ENCODE measurements at places on chromosomes 4 and X.

DNA sequence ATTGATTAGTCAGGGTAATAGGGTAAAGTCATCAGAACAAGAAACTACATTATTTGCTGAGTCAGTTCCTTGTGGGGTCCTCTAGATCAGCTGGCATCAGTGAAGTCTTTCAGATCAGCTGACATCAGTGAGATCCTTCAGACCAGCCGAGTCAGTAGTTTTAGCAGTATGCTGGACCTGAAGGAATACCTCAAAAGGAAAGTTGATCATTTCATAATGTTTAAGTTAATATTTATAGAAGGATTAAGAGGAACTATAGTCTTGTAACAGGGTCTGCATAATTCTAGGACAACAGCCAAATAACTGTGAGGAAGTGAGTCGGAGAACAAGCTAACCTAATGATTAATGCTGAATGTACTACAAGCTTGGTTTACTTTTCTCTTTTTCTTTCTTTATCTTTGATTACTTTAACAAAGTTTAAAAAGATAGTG lies 958 bp upstream of the UGT2B7 start:
- peak; percentile 76 for DNase-seq

DNA sequence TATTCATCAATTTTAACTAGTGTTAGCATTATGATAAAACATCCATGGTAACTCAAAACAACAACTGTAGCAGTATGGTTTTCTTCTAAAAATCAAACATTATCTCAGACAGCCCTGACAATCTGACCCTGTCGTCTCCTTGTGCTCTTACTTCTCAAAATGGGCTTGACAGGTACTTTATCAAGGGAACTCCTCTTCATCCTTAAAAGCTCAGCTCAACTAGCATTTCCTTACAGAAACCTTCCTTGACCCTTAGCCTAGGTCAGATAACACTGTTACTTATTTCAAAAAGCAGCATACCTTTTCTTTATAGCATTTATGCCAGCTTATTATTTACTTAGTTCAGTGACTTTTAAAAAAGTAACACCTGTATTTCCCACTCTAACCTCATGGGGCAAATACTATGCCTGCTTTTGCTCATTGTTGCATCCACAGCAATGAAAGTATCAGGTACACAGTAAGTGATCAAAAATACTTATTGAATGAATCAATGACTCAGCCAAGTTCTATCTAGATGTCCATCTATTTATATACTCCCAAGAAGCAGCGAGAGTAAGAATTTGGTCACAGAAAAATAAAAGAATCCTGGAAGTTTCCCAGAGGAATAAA lies 41.9 kb downstream of the ADAMTS3 start:
- DNase-seq = no peak

- no peak for DNase-seq
These were observed 636.1 kb downstream of the ARAP2 start for GRCh38 chr4:35608205-35608604.

DNA sequence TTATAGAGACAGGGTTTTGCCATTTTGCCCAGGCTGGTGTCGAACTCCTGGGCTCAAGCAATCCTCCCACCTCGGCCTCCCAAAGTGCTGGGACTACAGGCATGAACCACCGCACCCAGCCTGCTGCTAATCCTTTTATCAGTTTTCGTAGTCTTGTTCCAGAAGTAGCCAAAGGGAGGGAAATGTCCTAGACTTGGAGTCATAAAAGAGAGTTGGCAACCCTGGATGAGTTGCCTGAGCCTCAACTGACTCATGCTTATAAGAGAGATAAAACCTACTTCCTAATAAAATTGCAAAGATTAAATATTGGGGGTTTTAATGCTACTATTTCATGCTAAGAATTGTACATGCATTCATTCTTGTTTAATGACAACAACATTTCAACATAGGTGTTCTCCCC lies 44.3 kb downstream of the CD40LG start:
- no peak for DNase-seq

DNA sequence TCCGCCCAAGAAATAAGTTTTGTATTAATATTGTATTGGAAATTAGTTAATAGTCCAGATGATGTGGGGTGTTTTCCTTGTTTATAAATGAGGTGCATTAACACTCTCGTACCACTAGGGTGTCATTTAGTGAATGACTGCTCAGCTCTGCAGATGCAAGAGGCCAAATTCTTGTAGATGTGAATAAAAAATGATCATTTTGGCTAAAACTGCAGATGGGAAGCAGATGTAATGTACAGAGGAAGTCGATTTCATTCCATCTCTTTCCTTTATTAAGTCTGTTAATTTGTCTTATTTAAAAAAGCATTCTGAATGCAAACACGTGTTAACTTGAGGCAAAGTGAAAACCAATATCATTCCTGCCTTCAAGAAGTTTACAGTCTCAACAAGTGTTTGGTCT lies 108.1 kb downstream of the DHX15 start:
- no peak for DNase-seq

DNA sequence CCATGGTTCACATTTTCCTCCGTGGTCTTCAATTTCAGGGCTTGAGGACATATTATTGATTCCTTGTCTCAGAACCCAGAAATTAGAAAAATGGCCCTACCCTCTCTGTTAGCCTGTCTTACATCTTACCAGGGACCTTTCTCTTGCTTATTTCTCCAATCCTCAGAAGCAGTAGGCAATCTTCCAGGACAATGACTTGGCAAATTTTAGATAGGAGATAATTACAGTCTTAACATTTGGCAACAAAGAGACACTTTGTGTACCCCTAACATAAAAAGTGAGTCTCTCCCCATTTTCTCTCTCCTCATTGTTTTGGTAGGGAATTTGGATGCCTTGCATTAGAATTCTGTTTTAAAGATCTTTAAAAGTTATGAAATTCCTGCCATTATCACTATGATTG lies 778.1 kb upstream of the SLIT2 start:
- no peak for DNase-seq

- DNase-seq = peak; percentile 16
These were observed 41.5 kb downstream of the CD40LG start for GRCh38 chrX:136689436-136689835.

DNA sequence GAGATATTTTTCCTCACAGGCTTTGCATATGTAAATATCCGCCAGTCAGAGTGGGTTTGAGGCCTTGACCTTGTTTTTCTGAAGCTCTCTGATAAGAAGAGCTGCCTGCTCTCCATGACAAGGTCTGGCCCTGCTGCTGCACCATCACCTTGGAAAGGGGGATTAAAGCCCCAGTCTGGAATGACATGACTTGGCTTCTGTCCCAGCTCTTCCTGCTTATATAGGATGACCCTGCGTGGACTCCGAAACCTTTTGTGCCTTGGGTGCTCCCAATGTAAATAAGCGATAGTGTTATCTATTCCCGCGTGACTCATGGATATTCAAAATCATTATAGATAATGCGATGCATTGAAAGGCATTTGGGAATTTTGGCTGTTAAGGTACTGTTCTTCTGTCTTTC lies 139.3 kb downstream of the BMPR1B start:
- no peak for DNase-seq

DNA sequence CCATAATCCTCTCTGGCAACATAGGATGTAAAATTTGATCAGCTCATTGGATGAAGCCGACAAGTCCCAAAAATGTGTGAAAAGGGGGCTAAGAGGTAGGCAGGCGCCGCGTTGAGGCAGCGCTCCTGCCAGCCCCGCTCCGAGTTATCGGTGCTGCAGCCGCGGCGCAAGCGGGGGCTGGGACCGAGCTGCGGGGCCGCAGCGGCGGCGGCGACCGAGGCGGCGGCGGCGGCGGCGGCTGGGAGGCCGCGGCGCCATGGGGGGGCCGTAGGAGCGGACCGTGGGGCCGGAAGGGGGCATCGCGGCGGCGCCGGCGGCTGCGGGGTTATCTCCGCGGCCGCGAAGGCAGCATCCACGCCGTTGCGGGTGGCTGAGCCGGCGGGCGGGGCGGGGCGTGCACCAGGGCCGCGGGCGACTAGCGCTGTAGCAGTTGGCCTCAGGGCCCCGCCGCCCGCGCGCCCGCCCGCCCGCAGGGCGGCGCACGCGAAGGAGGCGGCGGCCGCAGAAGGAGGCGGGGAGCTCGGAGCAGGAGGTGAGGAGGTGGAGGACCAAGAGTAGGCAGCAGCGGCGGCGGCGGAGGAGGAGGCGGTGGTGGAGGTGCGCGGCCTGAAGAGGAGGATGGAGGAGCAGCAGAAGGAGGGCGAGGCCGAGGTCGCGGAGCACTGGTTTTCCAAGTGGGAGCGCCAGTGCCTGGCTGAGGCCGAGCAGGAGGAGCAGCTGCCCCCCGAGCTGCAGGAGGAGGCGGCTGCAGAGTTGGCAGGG lies 126.0 kb upstream of the CXorf66 start:
- no peak for DNase-seq

- no peak for DNase-seq
These were observed 16.0 kb upstream of the ERCC6L start for GRCh38 chrX:72254816-72255215.

GRCh38 chr4:110514889-110515479 lies 39.0 kb downstream of the ENPEP start:
- DNase-seq = no peak

DNA sequence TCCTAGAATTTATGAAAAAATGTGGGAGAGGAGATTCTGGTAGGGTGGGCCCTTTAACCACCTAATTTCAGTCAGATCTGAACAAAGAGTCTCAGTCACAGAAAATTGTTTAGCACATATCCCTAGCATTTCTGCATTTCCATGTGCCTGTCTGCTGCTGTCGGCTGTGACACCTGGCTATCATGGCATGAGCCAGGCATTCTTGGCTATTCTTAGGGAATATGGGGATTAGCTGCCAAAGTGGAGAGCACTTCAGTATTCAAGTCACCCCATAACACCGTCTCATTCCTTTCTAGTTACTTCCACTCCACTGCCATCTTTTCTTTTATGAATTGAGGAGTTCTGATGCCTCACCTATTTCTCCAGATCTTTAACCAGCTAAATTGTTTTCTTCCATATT lies 211.5 kb downstream of the FRAS1 start:
- DNase-seq = no peak

DNA sequence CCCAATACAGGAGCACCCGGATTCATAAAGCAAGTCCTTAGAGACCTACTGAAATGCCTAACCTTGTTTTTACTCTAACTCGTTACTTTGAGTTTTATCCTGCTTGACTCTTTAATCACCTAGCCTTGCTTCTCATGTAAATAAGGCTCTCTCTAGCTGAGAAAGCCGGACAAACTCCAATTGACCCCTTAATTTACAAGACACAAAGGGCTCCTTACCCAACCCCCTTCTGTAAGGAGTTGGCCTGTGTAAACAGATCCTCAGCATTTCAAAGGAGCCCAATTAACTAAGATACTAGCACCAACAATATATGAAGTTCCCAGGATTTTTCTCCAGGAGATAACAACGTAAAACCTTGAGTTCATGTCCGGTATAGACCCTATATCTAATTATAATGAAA lies 61.7 kb downstream of the CT47B1 start:
- no peak for DNase-seq

DNA sequence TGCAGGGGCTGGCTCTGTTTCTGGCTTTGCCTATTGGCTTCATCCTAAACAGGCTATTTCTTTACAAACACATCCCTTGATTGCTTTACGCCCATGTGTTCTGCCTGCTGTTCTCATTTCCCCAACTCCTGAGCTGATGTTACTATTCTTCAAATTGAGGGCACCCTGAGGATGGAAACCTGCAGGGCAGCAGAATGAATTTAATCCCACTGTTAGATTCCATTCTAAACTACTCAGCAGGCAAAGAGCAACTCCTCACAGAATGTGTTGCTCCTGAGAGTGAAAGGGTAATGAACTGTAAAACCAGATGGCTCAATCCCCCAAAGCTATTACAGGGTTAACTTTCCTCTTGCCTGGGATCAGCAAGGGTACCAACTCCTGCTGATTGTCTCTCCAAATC lies 75.7 kb downstream of the ANKRD50 start:
- DNase-seq = peak; percentile 46

GRCh38 chr4:136025540-136025939 lies 1506.8 kb downstream of the PCDH18 start:
- no peak for DNase-seq

DNA sequence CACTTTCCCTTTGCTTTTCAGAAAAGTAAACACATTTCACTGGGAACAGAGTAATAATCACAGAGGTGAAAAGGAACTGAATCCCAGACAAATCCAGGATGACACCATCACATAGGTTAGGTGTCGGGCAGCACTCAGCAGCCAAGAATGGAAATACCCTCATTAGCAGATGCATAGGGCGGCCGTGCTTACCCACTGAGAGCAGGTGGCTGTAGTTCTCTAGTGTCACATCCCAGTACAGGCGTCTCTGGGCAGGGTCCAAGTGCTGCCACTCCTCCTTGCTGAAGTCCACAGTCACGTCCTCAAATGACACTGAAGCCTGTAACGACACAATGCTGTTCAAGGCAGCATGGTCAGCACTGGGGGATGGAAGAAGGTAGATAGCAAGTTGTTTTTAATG lies 26.9 kb downstream of the ZNF41 start:
- no peak for DNase-seq

DNA sequence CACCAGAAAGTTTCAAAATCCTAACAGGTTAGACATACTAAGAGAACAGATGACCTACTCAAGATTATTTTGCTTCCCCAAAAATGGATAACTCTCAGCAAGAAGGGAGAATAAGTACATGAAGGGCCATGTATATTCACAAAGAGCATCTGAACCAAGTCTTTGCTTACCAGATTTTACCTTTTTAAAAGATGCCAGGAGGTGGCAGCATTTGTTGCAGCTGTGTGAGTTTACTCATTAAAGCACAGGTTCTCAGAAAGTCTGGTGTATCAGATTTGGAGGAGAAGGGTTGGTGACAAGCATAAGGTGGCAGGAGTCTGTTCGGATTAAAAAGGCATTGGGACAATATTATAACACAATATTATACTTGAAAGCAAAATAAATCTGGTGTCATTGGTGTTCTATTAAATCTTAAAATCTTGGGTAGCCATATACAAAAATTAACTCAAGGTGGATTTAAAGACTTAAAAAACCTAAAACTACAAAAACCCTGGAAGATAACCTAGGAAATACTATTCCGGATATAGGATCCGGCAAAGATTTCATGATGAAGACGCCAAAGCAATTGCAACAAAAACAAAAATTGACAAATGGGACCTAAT lies 51.3 kb upstream of the NFKB1 start:
- peak; percentile 66 for DNase-seq

DNA sequence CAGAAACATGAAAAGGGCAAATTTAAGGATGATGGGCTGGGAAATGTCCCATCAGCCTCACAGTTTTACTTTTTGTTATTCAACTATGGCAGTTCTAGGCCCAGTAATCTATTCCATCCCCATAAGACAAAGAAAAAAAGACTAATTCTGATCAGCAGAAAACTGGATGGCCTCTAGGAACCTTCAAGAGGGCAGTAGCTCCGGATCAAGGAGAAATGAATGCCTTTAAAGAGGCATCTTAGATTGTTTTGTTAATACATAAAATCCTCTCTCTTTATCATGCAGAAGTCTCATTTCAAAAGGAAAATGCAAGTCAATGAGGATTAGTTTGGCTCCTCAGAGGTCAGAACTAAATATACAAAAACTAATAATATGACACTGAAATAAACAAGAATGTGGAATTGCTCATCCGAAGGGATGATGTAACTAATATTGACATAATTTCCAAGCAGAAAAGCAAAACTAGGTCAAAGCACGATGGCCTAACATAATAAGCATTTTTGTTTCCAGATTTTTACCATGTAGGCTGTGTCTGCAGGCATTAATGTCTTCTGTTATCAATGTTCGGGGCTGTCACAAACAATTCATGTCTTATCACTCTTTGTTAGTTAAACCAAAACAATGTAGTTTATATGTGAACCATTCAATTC lies 8.8 kb downstream of the MID1 start:
- no peak for DNase-seq

GRCh38 chr4:141654098-141654497 lies 17.7 kb downstream of the IL15 start:
- DNase-seq = no peak

Data from astrocyte of the cerebellum (primary cell).